ENCODE measurements at places on chromosomes 16 and 17.
A peak's percentile ranks its signal among the peaks of the same experiment; 100 is the strongest.

DNA sequence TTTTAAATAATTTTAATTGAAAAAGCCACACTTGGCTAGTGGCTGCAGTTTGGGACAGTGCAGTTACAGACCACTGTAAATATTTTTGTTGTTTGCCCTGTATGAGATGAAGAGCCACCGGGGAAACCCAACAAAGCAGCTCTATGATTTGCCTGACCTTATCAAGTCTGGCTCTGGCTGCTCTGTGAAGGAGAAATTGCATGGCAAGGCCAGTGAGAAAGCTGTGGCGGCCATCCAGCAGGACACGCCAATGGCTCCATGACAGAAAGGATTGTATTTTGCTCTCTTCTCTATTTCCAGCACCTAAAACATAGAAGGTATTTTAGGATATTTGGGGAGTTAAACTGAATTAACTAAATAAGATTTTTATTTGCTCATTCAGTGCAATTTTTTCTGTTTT is 330.0 kb upstream of the DYNLRB2 start:
- no peak for DNase-seq

DNA sequence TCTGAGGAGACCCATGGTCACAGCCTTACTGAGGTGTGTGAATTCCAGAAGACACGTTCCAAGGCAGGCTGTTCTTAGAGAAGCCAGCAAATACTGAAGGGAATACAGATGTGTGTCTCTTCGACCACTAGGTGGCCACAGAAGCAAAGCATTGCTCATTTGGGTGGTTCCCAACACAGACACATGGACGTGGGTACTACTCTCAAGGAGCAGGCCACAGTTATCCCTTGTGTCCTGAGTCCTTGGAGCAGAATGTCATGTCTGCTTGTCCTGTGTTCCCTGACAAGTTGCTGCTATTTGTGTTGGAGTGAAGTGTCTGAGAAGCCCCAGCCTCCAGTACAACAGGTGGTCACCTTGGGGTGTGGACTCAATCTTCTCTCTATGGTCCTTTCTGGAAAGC is 30.3 kb downstream of the HMOX2 start:
- DNase-seq, result peak; percentile 47

DNA sequence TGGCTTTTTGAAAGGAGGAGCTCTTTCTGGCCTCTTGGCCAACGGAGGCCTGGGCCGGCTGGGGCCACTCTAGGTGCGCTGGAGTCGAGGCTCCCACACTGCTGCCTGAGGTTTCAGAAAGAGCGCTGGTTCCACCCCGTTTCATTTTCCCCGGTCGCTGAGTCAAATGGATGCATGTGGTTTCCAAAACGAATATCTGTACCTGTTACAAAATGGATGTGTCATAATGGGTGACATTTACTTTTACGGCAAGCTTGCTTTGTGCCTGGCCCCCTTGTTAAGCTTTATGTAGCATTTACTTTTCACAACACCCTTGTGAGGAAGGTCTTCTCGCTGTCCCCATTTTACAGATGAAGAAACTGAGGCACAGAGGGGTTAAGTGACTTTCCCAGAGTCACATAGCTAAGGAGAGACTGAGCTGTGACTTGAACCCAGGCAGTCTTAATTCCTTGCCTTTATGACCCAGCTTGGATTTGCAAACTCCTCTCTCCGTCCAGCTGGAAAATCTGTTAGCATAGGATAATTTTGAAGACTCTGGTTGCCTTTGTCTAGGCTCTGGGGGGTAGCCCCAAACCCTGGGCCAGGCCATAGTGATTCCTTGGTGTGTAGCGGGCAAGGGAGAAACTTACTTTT is 10.6 kb downstream of the KSR1 start:
- DNase-seq, result peak; percentile 87

DNA sequence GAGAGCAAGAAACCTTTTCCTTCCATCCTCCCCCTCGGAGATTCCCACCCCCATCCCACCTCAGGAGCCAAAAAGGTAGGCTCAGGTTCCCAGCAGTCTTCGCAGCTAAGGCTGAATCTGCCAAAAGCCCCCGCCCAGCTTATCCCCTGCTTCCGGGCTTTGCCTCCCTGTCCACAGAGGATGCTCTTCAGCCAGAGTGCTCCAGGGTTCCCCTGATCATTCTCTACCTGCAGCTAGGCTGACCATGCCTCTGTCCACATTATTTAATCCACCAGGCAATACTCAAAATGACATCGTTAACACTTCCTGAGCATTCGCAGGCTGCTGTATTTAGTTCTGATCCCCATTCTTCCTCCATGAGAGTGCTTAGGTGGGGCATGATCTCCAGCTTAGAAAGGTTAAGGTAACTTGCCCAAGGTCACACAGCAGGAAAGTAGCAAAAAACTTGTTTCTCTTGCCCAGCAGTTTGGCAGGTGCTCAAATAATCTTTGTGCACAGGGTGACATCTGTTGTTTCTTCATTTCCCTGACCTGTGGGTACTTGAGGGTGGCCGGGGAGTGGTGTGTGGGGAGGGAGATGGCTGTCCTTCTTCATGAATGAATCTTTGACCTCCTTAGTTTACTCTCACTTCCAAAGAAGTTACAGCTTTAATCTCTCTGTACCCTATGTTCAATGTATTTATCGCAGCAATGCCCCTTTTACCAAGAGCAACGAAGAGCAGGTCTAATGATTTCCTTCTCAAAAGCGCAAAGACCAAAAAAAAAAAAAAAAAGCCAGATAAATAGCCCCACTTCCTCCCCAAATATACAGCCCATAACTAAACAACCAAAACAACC is 848 bp upstream of the TBKBP1 start:
- peak; percentile 5 for DNase-seq

DNA sequence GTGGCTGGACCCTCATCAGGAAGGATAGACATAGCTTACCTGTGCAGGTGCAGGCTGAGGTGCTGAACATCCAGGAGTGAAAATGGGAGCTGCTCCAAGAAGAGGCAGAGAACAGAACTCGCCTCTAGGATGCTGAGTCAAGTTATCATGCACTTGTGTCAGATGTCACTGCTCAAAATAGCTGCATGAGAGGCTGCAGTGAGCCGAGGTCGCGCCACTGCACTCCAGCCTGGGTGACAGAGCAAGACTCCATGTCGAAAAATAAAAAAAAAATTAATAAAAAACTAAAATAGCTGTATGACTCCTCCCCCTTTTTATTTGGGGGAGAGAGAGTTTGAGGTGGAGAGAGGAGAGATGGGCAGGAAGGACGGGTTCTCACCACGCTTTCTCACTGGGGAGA is 148.8 kb downstream of the FOXL1 start:
- no peak for DNase-seq

GRCh38 chr17:63833741-63834373 is 6.4 kb upstream of the FTSJ3 start:
- DNase-seq, result peak; percentile 8

GRCh38 chr17:46171939-46172338 is 21.3 kb downstream of the KANSL1 start:
- DNase-seq, result no peak

DNA sequence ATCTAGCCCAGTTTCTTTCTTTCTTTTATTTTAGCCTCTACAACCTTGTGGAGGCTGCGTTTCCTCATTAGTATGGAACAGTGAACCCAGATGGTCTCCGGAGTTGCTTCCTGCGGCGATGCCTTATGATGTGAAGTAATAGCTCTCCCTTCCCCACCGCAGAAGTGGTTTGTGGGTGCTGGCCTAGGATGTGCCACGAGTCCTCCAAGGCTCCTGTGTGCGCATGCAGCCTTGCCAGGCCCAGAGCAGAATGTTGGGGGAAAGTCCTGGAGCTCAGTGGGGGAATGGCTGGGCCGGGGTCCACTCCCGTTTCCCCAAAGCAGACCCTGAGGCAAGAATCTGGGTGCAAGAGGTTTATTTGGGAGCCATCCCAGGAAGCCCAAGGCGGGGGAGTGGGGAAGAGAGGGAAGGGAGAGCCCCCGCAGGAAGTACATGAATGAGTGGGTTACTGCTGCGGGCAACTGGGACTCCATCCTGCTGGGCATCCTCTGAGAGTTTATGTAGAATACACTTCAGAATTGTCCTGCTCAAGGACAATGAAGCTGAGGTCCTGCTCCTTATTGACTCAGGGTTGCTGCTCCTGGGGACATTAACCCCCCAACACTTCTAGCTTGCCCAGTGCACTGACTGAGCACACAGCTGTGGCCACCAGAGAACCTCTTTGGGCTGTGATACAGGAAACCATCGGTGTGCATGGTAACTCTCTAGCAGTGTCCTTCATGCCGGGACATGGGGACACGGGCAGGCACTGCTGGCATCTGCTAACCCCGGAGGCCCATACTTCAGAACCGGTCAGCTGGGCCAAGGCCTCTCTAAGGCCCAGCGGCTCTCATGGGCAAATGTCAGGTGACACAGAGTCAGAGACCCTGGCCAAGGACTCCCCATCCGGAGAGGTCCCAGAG is 3.7 kb upstream of the HCRT start:
- DNase-seq, result no peak

DNA sequence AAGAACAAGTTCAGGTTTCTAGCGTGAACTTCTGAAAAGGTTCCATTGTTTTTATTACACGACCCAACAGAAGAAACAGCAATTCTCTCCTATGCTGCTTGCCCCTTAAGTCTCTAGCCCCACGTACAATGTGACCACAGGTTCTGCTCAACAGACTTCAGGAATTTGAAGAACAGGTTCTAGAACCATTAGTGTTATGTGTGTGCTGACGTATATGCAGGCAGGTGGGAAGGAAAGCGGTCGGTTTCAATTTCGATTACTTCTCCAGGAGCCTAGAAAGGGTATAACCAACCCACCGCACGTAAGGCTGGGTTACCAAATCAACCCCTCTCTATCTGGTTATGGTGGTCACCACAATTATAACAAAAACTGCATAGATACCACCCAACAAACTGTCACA is 39.4 kb downstream of the XPO6 start:
- no peak for DNase-seq

GRCh38 chr17:18992454-18993130 is 12.0 kb downstream of the FAM83G start:
- DNase-seq, result no peak

GRCh38 chr17:1759529-1759928 is 2.3 kb upstream of the SERPINF1 start:
- DNase-seq, result no peak

GRCh38 chr16:73027685-73028111 is 20.2 kb downstream of the ZFHX3 start:
- DNase-seq, result no peak

DNA sequence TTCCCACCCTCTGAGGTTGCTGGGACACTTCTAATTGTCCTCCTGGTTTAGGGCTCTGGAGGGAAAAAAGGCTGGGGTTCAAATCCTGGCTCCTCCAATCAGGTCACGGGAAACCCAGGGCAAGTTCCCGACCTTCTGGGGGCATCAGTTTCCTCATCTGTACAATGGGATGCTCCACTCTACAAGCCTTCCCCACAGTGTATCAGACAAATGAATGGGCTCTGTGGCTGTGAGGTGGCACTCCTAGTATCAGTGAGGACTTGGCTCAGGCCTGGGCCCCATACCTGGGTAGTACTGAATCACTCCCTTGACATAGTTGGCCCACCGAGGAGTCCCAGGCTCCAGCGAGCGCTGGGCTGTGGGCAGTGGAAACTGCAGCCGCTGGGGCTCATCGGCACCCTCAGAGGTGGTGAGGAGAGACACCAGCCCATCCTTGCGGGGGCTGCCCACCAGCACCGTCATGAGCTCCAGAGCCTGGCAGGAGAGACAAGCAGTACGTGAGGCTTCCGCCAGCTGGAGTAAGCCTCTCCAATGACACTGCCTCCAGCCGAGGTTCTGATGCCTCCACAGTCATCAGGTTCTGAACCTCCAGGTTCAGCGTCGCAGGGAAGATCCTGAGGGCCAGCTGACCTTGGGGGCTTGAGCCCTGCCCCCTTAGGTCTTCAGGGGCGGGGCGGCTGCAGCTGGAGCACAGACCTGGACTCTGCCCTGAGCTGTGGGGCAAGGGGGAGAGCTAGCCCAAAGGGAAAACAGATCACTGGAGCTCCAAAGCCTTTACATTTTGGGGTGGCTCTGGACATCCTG is 1.2 kb downstream of the GALK1 start:
- DNase-seq, result no peak

- DNase-seq, result peak; percentile 48
These were observed 1.6 kb downstream of the CTCF start for GRCh38 chr16:67563708-67564468.

DNA sequence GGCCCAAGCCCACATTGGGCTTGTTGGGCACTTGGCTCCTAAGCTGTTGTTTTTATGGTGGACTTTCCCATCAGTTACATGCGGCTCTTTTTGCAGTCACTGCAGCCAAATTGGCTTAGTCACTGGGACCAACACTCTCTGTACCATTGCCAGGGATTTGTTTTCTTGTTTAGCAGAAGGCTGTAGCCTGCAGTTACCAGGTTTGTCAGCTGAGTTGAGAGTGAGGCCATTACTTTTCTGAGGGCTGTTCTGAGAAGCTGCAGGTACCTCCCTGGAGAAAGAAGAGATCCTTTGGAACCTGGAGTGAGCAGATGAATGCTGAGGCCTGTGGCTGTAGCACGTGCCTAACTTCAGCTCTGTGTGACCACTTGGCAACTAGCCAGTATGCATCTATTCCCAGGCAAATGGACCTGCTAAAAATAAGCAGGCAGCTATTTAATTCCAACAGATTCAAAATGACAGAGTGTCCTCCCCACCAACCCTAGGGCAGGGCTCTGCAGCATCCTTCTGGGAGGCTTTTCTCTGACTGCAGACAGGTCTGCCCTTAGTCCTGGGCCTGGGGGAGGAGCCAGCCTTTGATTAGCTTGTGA is 12.9 kb downstream of the AKAP1 start:
- DNase-seq, result no peak

GRCh38 chr17:79942591-79943346 is 92.9 kb downstream of the TBC1D16 start:
- DNase-seq, result peak; percentile 55

All from stimulated activated naive CD8-positive, alpha-beta T cell treated with anti-CD3 and anti-CD28 coated beads, Interleukin-15, amount 100 ng/mL, for 72 hours (primary cell).